ENCODE measurements at places on chromosomes 2 and 18. TPM values are rescaled to one million over a fixed set of nuclear protein-coding genes. Genes with fewer than 3 reads are reported as not detected.

Gene PLCD4
- total RNA-seq, result 2.4 TPM

Gene G6PC2
- not detected for total RNA-seq

Gene HTRA2
- 13.1 TPM for total RNA-seq

Gene RAMP1
- 461 TPM for total RNA-seq

Gene PDE11A
- total RNA-seq, result 2.1 TPM

GRCh38 chr2:64223055-64223454 lies 78.8 kb upstream of the PELI1 start:
- DNase-seq, result no peak

GRCh38 chr2:221600388-221600787 lies 28.3 kb upstream of the EPHA4 start:
- DNase-seq, result no peak

DNA sequence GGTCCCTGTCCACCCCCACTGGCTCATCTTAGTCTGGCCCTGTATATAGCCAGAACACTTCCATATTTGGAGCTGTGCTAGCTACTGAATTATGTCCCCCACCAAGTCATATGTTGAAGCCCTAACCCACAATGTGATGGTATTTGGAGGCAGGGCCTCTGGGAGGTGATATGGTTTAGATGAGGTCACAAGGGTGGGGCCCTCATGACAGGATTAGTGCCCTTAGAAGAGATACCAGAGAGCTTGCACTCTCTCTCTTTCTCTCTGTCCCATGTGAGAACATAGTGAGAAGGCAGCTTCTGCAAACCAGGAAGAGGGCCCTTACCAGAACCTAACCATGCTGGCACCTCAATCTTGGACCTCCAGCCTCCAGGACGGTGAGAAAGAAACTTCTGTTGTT lies 31.2 kb downstream of the ALPK2 start:
- no peak for DNase-seq

GRCh38 chr2:7953195-7953594 lies 728.7 kb upstream of the ID2 start:
- no peak for DNase-seq

DNA sequence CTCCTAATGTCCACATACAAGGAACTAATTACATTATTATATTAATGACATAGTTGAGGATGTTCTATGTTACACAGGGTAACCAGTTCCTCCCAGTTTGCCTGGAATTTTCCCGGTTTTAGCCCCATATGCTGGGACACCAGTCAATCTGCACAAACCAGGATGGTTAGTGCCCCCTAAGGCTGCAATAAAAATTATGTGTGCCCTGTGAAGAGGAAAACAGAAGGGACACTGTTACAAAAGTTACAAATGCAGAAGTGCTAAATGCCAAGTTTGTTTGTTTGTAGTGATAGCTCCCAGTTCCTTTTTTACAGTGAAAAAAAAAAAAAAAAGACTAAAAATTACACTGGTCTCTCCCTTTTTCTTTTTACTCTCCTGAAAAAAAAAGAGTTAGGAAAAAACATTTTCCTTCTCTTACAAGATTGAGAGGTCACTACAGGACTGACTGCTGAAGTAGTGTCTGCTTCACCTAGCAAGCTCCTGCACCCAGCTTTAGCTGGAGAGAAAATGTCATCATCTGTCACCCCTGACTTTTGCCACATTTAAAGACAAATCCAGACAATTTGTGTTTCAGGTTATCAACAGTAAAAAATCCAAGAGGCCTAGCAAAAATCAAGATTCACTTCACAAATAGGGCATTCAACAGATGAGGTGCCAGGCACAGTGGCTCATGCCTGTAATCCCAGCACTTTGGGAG lies 3.2 kb downstream of the ANKRD44 start:
- no peak for DNase-seq

DNA sequence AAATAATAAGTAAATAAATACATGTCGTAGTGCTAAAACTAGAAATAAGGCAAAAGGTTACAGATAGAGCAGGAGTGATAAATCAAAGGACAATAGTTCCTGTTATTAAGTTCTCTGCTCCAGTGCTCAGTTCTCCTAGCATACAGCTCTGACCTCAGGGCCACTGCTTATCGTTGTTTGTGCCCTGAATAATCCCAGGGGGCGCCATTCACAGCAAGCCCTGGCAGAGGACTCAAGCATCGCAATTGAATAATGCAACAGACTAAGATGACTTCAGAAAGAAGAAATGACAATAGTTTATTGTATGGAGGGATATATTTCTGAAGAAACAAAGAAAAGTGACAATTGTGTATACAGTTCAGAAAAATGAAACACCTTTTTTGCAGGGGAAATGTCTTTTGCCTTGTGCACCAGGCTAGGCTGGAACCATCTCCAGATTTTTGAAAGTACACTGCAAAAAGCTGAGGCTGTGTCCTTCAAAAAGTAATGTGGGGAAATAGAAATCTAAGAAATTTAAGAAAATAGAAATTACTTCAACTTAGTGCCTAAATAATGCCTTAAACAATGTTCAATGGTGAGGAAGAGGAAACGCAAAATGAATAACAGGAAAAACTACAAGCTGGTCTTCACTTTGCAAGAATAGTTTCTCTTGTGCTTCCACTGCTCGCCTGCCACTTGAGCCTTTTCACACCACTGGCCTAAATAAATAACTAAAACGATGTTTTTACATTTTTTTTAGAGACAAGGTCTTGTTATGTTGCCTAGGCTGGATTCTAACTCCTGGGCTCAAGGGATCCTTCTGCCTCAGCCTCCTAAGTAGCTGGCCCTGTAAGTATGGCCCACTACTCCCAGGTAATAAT lies 19.0 kb upstream of the CCNYL1 start:
- no peak for DNase-seq

DNA sequence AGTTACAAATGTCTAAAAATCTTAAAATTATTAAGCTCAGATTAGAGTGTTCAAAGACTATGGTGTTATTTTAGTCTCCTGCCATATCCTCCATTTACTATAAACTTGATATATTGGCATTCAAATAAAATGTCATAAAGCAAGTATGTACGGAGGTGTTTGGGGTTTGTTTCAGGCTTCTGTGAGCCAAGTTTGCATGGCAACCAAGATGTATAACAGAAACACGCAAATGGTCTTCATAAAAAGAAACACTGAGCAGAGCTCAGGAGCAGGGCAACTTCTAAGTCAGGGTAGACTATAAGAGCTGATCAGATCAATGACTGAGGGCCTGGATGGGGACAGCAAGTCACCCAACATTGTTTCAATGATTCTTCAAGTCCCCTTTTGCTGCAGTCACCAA lies 20.5 kb upstream of the OSR1 start:
- no peak for DNase-seq

DNA sequence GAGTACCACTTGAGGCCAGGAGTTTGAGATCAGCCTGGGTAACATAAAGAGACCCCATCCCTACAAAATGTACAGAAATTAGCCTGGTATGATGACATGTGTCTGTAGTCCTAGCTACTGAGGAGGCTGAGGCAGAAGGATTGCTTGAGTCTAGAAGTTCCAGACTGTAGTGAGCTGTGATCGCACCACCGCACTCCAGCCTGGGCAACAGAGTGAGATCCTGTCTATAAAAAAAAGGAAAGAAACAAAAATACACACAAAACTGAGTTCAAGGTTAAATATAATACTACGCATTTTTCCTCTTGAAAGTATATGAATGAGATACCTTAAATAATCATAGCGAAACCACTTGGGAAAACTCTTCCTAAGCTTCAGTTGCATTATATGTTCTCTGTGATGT lies 94.0 kb downstream of the LDLRAD4 start:
- no peak for DNase-seq

DNA sequence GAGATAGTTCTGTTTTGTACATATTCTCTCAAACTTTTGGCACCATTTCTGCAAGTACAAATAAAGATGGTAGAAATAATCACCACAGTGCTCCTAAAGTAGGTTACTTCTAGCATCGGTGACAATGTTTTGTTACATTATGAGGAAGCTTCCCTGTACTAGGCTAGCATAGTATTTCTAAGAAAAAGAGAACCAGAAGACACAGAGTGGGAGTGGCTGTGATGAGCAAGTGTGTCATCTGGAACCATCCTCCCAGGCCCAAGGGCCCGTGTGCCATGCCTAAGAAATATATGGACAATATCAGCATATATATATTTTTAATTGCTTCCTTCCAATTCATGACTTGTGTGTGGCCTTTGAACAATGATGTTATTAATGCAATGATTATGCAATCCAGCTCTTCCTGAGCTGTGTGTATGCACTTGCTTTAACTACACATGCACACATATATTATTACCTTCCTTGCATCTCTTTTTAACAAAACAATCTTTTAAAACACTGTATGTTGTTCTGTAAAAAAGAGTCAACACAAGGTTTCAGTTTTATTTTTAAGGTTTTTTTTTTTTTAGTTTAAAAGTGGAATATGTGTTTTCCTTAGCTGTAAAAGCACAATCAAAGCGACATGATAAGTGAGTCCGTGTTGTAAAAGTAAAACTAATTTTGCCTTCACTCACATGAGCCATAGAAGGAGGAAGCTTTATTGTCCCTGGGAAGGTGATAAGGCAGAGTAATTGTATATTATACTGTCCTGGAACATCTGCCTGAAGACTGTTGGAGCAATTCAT lies 303.9 kb downstream of the ZNF407 start:
- no peak for DNase-seq
